ENCODE measurements at places on chromosomes 1 and 21.

DNA sequence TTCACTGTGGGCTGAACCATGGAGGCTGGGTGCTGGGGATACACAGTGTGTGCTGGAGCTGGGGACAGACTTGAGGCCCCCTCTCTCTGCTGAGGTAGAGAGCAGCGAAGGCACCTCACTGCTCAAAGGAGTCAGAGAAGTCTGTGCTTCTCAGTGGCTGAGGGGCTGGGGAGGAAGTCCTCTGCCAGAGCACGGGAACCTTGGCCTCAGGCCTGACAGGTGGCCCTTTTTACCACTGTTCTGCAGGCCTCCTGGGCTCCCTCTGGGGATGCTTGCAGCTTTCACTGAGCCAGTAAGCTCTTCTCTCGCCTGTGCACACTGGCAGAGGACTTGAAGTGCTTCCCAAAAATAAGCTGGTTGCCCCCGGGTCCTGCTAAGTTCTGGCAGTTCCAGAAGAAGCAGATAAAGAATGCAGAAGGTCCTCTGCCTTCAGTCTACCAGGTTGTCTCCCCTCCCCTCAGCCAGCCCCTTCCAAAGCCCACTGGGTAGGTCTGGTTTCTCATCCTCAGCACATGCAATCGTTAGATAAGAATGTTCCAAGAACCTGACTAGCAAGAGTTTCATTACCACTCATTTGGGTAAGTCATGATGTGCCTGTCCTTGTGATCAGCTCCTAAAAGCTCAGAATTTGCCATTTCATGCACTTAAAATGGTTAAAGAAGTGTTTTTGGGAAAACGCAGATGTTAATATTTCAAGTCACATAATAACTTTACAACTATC lies 53.9 kb downstream of the TENT5C start:
- DNase-seq, result no peak

DNA sequence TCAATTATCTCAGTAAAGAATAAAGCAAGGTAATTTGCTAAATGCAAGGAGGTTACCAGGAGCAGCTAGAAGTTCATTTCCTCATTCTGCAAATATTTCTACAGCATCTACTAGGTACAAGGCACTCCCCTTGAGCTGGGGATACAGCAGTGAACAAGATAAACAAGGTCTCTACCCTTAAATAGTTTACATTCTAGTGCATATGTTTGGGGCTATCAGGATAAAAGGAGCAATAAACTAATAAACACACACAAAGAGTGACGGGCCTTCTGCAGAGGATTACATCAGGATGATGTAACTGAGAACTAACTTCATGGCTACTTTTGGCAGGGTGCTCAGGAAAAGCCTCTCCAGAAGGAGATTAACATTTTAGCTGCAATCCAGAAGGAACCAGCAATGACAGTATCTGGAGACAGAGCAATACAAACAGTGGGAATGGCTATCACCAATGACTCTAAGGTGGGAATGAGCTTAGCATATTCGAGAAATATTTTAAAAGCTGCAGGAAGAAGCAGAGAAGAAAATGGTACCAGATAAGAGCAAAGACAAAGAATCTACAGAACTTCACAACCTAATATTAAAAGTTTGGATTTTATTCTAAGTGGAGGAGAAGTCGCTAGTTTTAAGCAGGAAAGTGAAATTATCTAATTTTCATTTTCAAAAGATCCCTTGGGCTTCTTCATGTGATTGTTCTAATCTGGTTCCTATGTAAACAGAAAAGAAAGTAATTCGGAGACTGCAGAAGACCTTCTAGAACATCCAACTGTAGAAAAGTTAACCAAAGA lies 25.8 kb downstream of the TP53BP2 start:
- no peak for DNase-seq

- DNase-seq, result no peak
Measured at GRCh38 chr1:227437495-227438008, 119.3 kb upstream of the CDC42BPA start.

- DNase-seq, result no peak
Measured at GRCh38 chr1:183461350-183461749, 10.9 kb upstream of the SMG7 start.

DNA sequence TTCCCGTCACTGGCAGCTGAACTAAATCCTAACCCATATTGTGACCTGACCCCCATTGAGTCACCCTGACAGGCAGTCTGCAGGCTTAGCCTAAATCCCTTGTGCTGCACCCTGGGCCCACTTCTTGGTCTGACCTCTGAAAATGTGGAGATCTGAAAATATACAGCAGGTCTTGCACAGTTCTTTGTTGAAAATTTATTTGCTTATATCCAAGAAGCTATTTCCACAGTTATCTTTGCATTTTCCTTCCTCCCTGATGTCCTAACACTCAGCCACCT lies 87.1 kb downstream of the BCAR3 start:
- no peak for DNase-seq
